ENCODE measurements at places on chromosomes 4 and X.

DNA sequence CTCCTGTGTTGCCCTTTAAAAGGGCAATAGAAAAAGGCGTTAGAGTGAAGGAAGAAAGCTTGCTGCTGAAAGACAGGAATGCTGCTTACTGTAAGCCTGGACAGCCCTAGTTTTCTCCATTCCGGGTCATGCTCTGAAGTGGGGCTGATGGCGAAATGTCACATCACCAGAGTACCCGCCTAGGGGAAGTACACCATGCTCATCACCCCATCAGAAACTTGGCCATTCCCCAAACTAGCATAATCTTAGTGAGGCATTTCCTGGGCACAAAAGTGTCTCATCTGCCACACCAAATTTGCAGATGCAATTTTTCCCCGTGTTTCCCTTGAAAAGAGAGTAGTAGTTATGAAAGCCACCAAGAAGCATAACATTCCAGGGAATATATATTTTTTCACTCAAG lies 47.8 kb upstream of the CAMK2D start:
- DNase-seq = no peak

DNA sequence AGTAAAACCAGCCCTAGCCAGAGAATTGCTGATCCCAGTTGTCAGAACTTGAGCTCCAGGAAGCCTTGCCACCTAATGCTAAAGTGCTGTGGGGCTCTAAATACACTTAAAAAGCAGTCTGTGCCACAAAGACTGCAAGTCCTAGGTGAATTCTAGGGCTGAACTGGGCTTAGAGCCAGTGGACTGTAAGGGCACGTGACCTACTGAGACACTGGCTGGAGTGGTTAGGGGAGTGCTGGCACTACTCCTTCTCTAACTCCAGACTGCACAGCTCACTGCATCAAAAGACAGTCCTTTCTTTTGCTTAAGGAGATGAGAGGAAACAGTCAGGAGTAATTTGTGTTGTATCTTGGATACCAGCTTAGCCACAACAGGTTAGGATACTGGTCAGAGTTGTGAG lies 1240.2 kb downstream of the FAM133A start:
- DNase-seq = no peak

DNA sequence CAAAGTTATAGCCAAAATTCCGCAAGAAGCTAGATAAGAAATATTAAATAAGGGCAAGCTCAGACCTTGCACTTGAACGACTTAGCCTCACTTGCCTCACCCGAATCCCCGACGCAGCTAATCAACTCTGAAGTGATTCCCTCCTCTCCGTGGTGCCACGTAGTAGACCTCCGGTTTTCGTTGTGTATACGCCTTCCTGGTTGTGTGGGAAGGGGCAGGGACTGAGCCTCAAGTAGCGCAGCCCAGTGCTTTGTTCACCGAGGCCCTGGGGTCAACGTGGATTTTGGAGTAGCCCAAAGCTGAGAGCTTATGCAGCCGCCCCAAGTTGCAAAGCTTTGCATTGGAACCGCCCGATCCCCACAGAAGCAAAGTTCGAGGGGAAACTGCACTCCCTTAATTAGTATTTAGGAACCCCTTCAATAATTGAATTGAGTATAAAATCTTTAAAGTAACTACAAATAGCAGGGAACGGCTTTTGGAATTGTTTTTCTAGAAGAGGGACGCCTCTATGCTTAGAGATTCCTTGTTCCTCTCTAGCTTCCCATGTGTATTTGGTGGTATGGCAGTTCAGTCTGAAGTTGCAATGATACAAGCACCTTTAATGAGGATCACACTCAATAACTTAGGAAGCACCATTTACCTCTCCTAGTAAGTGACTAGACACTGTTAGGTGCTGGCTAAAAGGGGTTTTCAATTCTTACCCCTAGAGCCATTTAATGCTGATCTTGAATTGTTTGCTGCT lies 55.7 kb downstream of the LINC00632 start:
- DNase-seq = no peak

- no peak for DNase-seq
Measured at GRCh38 chr4:7747062-7747385, 192.6 kb downstream of the AFAP1 start.

All from H1 (cell line).